ENCODE measurements at places on chromosomes 3 and 15.

DNA sequence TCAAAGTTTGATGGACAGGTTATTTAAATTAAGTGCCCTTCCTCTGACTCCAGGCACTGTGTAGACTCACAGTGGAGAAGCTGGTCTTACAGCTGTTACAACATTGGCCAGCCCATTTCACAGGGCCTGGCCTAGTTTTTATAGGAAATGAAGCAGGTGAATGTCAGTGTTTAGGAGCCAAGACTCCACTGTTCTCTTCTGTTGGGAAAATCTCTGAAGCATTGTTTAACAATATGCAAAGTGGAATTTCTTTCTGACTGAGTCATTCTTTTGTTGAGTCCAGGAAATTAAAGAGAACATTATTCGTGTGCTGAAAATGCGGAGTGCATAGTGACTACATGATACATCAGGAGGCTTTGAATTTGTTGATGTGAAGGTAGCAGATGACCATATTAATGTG is 64.7 kb downstream of the ARRDC4 start:
- DNase-seq, result no peak

DNA sequence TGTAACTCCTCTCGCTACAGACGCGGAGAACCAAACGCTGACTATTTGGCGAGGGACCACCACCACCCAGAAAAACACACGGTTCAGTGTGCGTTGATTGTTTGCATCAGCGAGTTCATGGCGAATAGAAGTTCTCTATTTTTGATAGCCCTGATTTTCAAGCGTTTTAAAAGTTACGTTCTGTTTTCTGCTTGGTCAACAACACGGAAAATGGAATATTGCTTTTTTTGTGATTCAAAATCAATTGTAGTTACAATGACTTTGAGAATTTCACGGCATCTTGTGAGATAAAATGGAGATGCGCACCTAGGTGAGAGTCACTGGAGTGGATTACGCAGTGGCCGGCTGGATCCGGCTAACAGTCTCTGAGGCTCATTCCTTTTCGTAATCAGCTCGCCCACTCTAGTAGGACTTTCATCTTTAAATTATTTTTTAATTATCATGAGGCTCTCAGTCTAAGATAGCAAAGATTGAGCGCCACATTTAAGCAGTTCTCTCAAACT is 54.8 kb downstream of the CCDC54 start:
- no peak for DNase-seq

DNA sequence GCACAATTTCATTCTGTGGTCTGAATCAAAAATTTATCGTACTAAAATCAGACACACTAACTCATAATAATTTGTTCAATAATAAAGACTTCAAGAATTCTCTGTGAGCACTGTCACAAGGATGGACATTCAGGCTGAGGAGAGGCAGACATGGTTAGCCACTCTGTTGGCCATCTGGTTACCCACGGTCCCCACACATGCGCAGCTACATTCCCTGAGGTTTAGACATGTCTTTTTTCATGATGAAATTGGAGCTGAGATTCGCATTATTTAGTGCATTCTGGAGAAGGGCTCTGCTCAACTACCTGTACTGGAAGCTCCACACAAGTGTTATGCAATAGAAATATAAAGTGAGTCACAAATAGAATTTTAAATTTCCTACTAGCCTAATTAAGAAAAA is 156.9 kb downstream of the SUCNR1 start:
- no peak for DNase-seq

- DNase-seq, result no peak
These were observed 29.6 kb downstream of the SEC61A1 start for GRCh38 chr3:128081846-128082245.

DNA sequence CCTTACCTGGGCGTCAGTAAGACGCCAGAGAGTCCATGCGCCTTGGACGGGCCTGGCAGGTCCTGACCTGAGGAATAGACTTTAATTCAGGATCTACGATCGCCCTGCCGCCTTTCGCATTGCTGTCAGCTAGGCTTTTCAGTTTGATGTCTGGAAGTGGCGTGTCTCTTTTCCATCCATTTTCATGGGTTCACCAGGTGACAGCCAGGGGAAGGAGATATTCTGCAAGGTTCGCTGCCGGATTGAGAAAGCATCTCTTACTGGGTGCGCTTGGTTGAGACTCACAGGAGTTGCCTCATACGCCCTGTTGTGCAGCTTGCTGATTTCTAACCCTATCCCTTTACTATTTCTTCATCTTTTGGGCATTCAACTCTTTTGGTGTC is 7.4 kb downstream of the EPHA3 start:
- DNase-seq, result no peak

DNA sequence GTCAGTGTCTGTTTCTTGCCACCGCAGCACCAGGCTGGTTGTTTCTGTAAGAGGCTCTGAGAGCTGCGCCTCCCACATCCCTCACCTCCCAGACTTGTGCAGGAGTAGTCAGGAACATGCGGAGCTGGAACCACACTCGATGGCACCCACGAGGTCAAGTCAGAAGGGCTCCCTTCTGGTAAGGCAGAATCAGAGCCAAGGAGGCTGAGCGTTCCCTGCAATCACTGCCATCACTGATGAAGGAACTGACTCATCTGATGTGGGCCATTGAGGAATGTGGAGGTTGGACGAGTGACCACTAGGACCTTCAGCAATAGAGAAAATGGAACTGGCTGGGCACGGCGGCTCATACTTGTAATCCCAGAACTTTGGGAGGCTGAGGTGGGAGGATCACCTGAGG is 35.7 kb upstream of the BLM start:
- no peak for DNase-seq

- DNase-seq, result no peak
These were observed 245.2 kb upstream of the LYSMD4 start for GRCh38 chr15:99978426-99978825.

- no peak for DNase-seq
These were observed 74.9 kb downstream of the FAM43A start for GRCh38 chr3:194760494-194761137.

DNA sequence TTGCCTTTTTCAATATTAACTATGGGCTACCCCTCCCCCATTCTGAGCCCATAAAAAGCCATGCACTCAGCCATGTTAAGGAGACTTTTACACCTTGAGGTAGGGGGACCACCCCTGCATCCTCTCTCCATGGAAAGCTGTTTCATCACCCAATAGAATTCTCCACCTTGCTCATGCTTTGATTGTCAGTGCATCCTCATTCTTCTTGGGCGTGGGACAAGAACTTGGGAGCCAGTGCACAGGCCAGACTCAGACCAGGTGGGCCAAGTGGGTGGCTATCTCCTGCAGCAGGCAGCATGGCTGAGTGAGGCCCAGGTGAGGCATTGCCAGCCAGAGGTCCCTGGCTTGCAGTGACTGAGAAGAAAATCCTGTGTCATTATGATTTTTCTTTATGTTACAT is 357.4 kb upstream of the CDIN1 start:
- DNase-seq, result no peak

DNA sequence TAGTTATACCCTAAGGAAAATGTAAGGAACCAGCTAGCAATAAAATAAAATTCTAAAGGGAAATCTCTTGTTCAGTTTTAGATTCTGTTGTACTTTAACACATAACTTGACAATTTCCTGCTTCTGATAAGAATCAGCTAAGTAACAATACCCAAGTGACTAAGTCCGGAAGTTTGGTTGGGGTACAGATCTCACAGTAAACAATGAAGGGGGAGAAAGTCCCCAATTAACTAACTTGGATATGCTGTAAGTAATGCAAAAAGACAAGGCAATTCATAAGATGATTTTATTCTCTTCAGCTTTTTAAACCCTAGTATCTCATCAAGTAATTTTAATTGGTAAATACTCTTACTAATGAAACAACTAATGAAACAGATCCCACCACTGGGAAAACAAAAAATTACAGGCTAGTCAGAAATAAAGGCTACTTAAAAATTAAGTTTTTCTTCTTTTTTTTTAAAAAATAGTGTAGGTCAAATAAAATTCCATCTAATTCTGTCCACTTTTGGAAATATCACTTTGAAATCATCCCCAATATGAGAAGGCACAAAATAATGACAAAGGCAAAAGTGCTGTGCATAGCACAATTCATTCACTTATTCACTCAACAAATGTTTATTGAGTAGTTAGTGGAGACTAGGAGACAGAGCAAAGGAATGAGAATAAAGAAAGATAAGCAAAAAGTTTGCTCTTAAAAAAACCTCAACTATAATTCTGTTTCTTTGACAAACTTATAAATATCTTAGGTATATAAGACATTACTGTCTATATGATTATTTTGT is 37.8 kb upstream of the IL20RB start:
- DNase-seq, result no peak

GRCh38 chr3:101077361-101078011 is 84.3 kb upstream of the ABI3BP start:
- no peak for DNase-seq

- no peak for DNase-seq
These were observed 15.9 kb upstream of the HDC start for GRCh38 chr15:50281427-50281826.
